ENCODE measurements at places on chromosomes 12 and 14.

DNA sequence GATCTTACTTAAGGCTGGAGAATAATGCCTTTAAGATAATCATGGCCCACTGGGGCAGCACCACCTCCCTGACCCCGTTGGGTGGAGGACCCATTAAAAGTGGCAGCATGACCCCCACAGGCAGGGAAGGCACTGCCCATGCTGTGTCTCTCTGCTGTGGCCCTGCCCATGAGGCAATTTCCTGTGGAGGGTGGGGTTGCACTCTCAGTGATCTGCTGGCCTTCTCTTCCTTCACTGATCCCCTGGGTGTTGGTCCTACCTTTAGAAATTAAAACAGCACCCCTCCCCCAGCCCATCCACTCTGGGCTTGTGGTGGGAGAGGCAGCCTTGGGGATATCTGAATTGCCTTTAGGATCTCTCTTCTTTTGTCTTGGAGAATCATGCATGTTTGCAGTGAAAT lies 17.3 kb downstream of the KLRK1 start:
- DNase-seq = no peak

DNA sequence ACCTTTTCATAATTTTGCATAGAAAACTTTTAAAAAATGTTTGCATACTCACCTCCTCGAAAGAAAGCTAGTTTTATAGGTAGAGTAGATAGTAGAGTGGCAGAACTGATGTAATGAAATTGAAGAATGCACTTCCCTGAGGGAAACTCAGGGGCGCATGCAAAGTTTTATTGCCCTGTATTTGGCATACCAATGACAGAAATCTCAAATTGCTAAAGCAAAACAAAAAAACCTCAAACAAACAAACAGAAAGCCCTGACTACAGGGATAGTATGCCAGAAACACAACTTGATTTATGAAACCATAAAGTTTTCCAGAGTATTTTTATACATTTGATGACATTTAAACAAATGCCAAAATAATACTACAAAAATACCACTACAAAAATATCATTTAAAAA lies 1.8 kb downstream of the RASSF9 start:
- no peak for DNase-seq

DNA sequence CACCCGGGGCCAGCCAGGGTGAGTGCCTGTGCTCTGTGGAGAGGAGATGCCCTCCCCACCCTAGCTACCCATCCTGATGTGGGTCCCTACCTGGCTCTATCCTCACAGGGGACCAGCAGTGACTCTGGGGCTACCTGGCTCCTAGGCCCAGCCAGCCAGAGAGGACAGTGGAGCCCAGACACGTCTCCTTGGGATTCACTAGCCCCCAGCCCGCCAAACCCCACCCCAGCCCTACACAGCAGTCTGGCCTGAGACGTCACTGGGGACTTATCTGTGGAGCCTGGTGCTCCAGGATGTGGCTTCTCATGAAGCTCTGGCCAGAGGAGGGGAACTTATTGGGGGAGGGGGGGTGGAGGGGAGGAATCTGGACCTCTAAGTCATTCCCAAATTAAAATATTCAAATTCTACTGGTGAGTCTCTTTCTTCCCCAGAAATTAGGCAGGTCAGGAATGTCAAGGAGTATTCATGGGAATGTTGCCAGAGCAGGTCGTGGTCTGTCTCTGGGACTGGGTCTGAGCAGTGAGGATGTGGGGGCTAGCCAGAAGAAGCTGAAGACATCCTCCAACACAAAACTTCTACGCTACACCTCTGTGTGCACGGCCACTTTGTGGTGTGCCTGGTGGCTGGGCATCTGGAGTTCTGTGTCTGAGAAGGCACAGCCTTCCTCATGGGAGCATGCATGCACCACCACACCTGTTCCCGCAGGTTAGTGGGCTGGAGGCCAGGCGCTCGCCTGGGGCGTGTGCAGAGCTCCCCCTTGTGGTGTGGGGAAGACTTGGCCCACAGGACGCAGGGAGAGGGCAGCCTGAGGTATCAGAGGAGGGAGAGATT lies 2.7 kb downstream of the CMTM5 start:
- DNase-seq = peak; percentile 22

DNA sequence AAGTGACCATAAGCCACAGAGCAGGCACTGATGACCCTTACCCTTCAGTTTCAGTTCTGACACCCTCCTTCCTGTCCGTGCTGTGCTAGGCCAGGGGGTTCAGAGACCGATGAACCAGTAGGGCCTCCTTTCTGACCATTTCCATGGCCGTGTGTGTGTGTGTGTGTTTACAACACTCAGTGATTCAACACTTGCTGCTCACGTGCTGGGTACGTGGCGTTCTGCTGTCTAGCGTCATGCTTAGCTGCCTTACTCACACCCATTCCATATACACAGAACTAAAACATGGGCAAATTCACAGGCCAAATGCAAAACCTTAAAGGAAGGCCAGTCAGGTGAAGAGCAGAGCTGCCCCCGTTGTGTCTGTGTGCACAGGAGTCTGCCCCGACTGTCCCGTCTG lies 67.5 kb downstream of the DNAH10 start:
- no peak for DNase-seq

GRCh38 chr12:40701756-40702155 lies 9.5 kb downstream of the CNTN1 start:
- DNase-seq = no peak

DNA sequence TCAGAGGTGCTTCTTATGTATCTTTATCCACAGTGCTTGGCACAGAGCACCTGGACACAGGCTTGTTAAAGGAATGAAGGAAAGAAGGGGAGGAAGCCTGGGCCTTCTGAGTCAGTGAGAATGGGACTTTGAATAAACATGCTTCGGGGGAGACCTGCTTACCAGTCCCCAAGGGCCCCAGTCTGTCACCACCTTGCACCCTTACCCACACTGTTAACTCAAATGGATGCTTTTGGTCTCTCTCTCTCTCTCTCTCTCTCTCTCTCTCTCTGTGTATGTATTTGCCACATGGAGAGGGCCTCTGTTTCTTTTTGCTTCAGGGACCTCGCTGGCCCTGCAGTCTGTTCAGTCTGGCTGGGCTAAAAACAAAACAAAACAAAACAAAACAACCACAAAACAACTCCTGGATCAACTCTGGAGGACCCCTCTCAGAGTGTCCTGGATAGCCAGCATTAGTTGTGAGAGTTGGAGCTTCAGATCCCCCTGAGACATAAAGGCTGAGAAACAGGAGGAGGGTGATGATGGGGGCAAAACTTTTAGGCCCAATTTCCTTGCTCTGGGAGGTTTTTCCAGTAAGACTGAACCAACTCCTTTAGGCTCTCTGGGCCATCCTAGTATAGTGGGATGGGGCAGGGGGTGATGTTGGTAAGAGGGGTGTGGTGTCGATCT lies 1.9 kb downstream of the KIF5A start:
- no peak for DNase-seq

DNA sequence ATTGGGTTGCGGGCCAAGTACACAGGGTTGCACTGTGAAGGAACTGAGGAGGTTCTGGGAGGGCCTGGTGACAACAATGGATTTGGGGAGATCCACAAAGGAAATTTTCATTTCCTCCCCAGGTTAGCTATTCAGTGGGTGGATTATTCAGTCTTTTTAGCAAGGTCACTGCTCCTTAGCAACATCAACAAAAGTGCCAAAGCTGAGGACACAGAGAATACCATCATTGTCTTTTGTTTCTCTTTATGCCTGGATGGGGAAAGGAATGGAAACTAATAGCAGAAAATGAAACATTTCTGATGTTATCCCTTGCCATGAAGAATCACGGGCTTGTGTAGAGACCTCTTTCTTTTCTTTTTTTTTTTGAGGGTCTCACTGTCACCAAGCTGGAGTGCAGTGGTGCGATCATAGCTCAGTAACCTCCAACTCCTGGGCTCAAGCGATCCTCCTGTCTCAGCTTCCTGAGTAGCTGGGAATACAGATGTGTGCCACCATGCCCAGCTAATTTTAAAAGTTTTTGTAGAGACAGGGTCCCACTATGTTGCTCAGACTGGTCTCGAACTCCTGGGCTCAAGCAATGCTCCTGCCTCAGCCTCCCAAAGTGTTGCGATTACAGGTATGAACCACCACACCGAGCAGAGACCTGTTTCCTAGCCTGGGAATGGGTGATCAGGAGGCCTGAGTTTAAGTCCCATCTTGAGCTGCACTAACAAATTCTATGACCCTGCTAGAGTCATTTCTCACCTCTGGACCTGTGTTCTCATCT lies 6.5 kb downstream of the PPP1R3E start:
- no peak for DNase-seq

- no peak for DNase-seq
Observed at GRCh38 chr12:19084547-19084946, 45.0 kb upstream of the PLEKHA5 start.

DNA sequence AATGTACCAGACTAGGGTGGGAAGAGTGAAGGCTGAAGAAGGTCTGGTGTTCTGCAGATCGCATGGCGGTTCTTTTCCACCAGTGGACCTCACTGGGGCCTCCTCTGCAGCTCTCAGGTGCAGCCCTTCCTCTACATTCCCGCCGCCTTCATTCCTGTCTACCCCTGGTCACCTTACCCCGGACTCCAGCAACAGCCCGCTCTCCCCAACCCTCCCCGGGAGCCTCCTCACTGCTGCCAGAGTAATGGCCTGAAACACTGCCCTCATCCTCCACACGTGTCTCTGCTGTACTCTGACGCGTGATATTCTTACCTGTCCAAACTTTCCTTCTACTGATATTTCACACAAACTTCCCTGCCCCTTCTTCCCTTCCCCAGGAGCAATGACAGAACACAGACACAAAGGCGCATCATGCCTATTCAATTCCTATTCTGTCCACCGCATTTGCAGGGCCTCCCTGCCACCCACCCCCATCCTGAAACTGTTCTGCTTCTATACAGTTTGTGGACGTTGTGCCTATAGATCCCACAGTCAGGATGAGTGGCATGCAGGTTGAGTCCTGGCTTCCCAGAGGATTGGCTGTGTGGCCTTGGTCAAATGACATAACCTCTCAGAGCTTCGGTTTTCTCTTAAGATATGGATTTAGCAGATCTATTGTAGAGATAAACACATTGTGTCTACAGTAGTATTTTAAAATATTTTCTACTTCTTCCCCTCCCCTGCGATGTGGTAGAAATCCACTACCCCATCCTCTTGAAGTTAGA lies 1.7 kb upstream of the NUAK1 start:
- DNase-seq = no peak

GRCh38 chr12:105332925-105333324 lies 2.4 kb downstream of the C12orf75 start:
- no peak for DNase-seq

- DNase-seq = no peak
Observed at GRCh38 chr12:96208346-96208745, 14.2 kb downstream of the ELK3 start.

DNA sequence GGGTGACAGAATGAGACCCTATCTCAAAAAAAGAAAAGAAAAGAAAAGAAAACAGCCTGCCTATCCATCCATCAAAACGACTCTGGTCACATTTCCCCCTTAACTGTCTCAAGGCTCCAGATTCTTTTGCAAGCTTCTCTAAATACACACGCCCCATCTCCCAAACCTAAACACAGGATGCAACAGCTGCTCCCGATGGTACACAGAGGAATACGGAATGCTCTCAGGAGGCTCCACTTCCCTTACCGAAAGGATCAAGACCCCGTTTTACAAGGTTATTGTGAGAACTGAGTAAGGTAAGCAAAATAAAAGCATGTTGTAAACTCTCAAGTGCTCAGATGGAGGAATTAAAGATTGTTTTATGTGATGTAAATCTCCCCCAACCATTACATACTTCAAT lies 62.3 kb downstream of the NT5DC3 start:
- DNase-seq = no peak

DNA sequence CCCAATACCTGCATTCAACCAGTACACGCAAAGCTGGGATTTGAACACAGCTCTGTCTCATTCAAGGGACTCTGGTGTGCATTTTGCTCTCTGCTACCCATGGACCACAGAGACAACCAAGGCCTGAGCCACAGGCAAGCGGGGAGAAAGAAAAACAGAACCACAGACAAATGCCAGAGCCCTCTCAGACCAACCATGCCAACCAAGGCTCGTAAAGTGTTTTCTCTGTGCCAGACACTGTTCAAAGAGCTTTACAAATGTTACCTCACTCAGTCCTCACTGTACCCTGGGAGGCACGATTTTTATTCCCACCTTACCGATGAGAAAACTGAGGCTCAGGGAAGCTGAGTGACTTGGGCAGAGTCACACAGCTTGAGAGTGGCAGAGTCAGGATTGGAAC lies 32.4 kb upstream of the EML1 start:
- DNase-seq = no peak

DNA sequence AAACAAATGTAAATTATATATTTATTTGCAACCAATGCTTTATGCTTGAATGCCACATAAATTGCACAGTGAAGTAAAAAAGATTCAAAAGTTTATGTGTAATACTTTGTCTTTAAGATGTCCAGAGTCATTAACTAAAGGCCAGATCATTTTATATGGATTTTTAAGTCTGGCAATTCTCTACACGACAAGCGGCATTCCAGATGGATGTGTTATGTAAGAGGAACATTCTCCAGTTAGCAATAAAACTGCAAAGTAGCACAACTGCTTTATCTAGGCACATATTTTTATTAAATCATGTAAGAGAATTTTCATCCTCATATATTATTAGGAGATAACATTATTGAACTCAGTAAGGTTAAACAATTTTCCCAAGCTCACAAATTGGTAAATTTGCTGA lies 1717.7 kb upstream of the SEL1L start:
- no peak for DNase-seq

GRCh38 chr14:52948039-52948438 lies 2.8 kb downstream of the FERMT2 start:
- no peak for DNase-seq

DNA sequence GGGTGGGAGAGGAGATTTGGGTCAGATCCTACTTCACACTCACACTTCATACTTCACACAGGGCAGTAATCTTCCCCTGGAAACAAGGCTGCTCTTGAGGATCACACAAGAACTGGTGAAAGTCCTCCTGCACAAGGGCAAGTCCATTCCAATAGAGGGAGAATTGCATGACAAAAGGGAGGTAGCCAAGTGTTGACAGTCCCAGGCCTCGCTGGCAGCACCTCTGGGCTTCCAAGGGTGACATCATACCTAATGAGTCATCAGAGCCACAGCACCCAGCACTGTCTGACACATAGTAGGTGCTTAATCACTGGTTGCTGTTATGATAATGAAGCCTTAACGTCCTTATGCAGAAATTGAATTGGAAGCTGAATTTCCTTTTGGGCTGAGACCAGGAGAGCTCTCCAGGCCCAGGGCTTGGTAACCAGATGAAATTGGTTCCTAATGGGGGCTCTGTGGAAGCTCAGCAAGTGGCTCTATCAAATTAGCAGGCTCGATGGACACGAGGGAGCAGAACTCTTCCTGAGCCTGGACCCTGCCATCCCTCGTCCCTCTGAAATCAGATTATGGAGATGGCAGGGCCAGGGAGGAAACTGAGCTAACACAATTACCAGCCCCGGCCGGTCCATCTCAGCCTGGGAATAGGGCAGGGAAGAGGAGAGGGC lies 58.8 kb upstream of the ACTN1 start:
- no peak for DNase-seq

GRCh38 chr14:99966037-99966835 lies 99.0 kb upstream of the EVL start:
- no peak for DNase-seq

Data from stimulated activated CD8-positive, alpha-beta memory T cell treated with anti-CD3 and anti-CD28 coated beads, Interleukin-4, amount 100 ng/mL, for 1 hour (primary cell).